ENCODE measurements at places on chromosomes 1 and 21.

GRCh38 chr1:153933955-153934354 lies 11.2 kb upstream of the GATAD2B start:
- no peak for DNase-seq

- peak; percentile 27 for DNase-seq
Observed at GRCh38 chr1:173190101-173190936, 16.8 kb downstream of the TNFSF4 start.

- no peak for DNase-seq
Observed at GRCh38 chr1:13763991-13764390, 64.0 kb downstream of the PRDM2 start.

DNA sequence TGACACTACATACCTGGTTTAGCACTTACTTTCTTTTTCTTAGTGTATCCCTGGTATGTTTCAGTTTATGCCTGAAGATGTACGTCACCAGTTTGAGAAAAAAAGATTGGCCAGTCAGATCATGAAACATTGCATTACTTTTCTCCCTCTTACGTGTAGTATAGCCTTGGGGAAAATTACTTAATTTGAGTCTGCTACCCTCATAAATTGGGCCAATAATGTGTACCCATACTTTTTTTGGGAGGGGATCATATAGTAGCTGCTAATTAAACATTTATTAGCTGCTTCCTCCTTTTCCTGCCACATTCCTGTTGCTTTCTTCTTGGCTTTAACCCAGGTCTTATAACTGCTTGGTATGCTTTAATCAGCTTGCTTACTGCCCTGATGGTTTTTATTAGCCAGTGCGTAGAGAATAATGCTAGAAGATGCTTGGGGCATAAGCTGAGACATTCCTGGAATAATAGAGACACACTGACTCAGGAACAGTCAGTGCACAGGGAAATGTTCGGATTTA lies 32.1 kb downstream of the RABGAP1L start:
- no peak for DNase-seq

DNA sequence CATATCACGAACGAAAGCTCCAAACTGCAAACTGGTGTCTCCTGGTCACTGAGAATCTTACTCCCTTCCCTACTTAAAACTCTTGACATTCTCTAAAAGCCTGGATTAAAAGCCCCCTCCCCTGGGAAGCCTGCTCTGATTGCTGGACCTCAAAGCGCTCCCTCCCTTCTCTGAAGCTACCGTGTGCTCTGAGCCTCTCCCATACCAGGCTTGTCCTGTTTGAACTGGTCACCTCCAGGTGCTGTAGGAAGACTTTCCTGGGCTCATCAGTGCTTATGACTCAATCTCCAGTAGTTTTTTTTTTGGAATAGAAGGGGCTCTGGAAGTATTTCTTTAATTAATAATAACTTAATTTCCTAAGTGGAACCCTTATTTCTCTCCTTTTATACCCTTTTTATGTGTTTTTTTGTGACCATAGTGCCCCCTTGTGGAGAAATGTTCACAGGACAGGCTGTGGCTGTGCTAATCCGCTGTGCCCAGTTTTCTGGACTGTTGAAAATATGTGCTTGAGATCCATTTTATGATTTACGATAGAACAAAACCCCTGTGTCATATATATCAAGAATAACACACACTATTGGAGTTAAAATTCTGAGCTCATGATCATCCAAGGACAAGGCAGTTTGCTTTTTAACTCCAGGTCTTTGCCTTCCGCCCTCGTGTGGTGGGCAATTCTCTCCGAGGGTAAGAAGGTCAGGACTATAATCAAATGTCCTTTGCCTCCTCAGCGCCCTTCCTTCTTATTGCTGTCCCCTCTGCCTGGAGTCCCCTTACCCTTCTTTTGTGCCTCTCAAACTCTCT lies 16.9 kb downstream of the MTARC1 start:
- peak; percentile 17 for DNase-seq

GRCh38 chr1:119181218-119181617 lies 40.8 kb upstream of the WARS2 start:
- no peak for DNase-seq

DNA sequence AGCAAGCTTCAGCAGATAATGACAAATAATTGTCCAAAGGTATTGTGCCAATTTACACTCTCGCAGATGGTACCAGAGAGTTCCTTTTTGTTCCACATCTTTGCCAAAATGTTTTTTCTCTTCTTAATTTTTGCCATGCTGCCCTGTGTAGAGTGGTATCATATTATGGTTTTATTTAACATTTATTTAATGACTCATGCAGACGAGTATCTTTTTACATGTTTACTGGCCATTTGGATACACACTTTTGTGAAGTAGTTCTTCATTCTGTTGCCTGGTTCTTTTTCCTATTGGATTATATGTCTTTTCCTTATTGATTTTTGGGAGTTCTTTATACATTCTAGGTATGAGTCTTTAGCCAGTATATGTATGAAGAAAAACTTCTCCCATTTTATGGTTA lies 151.1 kb downstream of the PCNX2 start:
- DNase-seq = no peak

- no peak for DNase-seq
Observed at GRCh38 chr21:33654412-33654811, 12.1 kb downstream of the ITSN1 start.

GRCh38 chr1:210600421-210601159 lies 271.9 kb downstream of the HHAT start:
- DNase-seq = no peak

DNA sequence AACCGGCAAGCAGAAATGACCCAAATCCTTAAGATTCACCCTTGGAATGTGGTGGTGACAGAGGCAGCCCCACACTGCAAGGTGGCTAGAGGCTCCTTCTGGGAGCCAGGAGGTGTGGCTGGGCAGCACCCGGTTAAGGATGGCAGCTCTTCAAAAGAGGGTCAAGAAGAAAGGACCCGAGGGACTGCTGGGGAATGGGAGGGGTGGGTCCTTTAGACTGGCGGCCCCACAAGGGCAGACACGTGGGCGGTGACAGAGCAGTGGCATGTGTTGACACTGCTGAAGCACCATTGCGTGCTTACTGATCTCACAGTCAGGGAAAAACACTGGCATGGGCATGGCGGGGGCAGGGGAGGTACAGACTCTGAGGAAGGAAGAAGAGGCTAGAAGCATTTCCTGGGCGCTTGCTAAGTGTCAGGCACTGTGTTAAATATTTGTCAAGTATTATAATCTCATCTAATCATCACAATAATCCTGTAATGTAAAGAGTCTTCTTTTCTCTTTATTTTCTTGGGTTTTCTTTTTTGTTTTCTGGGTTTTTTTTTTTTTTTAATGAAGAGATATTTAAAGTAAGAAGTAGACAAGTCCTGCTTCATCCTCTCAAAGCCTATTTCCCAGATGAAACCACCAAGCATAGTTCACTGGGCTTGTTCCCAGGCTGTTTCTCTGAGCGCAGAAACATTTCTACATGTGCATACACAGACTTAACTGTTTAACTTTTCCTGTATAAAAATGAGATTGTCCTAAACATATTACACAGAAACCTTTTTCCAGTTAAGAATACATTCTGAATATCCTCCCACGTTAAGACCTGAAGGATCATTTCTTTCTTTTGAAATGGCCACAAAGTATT lies 165.8 kb upstream of the EDN2 start:
- no peak for DNase-seq

DNA sequence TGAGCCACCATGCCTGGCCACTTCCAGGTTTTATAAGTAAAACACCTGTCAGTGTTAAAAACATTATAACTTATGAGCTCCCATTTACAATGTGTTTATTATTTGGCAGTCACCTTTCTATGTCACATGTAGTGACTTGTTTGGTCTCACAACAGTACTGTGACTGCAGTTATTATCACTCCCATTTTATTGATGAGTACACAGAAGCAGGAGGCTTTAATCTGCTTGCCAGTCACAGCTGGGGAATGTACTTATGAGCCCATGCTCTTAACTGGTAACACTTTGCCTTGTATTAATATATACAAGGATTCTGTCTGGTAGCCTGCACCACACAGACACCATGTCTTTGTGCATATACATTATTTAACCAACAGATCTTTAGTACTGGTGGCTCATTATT lies 31.1 kb upstream of the BACH1 start:
- DNase-seq = no peak

GRCh38 chr1:63775418-63776127 lies 1.8 kb downstream of the ROR1 start:
- no peak for DNase-seq

GRCh38 chr21:25608044-25608737 lies 910 bp upstream of the MRPL39 start:
- peak; percentile 84 for DNase-seq

GRCh38 chr1:5746611-5747425 lies 245.4 kb downstream of the NPHP4 start:
- DNase-seq = no peak

GRCh38 chr1:18009478-18009961 lies 98.1 kb upstream of the IGSF21 start:
- no peak for DNase-seq

GRCh38 chr1:212434992-212435391 lies 2.3 kb downstream of the NENF start:
- DNase-seq = no peak

DNA sequence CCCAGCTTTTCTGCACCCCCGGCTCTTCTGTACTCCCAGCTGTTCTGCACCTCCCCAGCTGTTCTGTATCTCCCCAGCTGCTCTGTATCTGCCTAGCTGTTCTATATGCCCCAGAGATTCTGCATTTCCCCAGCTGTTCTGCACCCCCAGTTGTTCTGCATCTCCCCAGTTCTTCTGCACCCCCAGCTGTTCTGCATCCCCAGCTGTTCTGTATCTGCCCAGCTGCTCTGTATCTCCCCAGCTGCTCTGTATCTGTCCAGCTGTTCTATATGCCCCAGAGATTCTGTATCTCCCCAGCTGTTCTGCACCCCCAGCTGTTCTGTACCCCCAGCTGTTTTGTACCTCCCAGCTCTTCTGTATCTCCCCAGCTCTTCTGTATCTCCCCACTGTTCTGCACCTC lies 41.1 kb downstream of the UMODL1 start:
- no peak for DNase-seq

DNA sequence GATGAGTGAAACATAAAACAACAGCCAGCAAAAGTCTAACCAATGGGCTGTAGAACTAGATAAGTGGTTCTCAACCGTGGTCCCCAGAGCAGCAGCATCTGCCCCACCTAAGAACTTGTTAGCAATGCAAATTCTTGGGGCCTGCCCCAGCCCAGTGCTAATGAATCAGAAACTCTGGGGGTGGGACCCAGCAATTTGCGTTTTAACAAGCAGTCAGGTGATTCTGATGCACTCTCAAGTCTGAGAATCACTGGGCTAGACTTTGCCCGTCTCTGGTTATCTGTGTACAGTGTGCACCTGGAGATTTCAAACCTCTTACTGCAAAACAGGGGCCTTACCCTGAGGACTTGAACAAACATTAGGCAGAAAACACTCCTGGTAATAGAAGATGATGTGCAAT lies 66.5 kb downstream of the PLXNA2 start:
- no peak for DNase-seq

- peak; percentile 53 for DNase-seq
Observed at GRCh38 chr1:43978551-43979260, at the start of gene B4GALT2. TSS of gene B4GALT2 (plus strand) at chr1:43979210. CDS start at chr1:43981161, 1,951 bp downstream.

GRCh38 chr1:198268784-198269645 lies 112.2 kb downstream of the NEK7 start:
- DNase-seq = no peak

DNA sequence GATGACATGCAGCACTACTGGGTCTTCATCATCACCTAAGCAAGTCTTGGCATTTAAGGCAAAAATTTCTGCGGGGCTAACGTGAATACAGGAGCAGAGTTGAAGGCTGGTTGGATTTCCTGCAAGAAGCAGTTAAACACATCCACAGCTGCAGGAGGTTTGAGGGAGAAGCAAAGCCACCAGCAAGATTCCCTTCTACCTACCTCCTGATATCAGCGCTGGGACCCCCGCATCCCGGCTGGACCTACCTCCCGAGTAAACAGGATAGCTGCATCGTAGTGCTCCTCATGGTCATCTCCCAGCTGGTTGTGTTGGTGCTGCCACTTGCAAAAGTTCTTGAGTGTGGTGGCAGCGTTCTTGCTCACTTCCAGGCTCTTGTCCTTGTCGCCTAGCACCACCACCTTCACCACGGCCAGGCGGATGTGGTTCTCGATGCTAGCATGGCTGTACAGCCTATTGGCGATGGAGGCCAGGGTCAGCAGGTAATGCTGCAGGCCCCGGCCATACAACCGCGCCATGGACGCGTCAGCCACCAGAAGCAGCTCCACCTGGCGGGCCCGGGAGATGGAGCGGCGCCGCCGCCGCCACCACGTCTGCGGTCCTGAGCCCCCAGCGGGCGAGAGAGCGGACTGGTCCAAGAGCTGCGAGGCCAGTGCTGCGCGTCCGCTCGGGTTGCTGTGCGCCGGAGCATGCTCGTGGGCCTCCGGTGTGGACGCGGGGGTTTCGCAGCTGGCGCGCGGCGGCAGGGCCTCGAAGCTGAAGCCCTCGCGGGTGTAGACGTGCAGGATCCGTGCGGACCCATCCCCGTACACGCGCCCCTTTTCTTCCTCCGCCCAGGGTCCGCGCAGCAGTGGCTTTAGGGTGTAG lies 1.6 kb downstream of the ADAMTS5 start:
- no peak for DNase-seq

DNA sequence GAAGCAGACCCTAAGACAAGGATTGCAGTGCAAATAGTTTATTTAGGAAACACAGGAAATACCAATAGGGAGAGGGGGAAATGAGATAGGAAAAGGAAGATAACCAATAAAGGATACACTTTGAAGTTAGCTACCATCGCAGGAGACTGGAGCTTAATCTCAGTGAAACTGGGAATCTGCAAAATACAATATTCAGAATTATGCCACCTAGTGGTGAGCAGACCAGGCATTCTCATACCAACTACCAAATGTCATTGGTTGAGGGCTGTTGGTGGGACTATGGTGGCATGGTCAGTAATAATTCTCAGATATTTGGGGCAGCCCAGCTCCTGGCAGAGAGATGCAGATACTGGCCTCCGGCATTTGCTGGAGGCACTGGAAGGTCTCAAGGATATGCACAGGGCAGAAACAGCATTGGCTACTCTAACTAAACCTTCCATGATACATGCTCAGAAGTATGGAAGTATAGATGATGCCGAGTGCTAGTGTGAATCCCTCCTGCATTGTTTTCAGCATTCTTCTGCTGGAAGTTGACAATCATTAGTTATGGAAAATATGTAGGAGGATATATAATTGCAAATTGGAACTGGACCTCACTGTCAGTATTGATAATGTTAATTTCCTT lies 11.8 kb upstream of the ZFP69B start:
- DNase-seq = peak; percentile 26

GRCh38 chr1:245754463-245754961 lies 599.7 kb downstream of the KIF26B start:
- DNase-seq = no peak

Measured in putamen (tissue), 1 donor.